ENCODE measurements at places on chromosomes 6 and 20. TPM values are rescaled to one million over a fixed set of nuclear protein-coding genes. Genes with fewer than 3 reads are reported as not detected.

PPP1R18 gene
- total RNA-seq, result 45.2 TPM

BCL2L1 gene
- 312 TPM for total RNA-seq

DYNLT2 gene
- 0.49 TPM for total RNA-seq

ABHD12 gene
- 160 TPM for total RNA-seq

HSD17B8 gene
- total RNA-seq, result 17.3 TPM

JPH2 gene
- total RNA-seq, result 6.5 TPM

TMEM74B gene
- 3.8 TPM for total RNA-seq

ESR1 gene
- total RNA-seq, result not detected

HMGA1 gene
- total RNA-seq, result 601 TPM

ALDH8A1 gene
- total RNA-seq, result 0.17 TPM

MAS1 gene
- total RNA-seq, result not detected

EPPIN gene
- not detected for total RNA-seq

GTSF1L gene
- not detected for total RNA-seq

BMP5 gene
- total RNA-seq, result not detected

WFDC10B gene
- not detected for total RNA-seq

SLX4IP gene
- total RNA-seq, result 2.3 TPM
